ENCODE measurements at places on chromosomes 5 and 9.
A peak's percentile ranks its signal among the peaks of the same experiment; 100 is the strongest.

- DNase-seq, result no peak
These were observed 258.7 kb upstream of the FBXL7 start for GRCh38 chr5:15241216-15241821.

DNA sequence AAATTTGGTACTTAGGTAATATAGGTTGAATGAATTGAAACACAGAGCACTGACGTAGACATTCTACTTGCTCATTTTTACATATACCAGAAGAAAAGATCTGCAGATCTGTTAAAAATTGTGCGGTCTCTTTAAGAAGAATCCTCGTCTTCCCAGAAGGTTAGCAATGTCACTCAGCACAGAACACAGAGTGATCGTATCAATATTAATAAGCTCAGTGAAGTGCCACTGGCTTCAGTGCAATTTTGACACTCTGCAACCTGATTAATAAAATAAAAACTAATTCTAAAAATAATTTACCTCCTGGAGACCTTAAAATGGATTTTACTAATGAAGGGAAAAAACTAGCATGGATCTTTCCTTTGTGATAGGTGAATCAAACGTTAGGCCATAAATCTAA, 356.1 kb upstream of the DMAC1 start:
- no peak for DNase-seq

DNA sequence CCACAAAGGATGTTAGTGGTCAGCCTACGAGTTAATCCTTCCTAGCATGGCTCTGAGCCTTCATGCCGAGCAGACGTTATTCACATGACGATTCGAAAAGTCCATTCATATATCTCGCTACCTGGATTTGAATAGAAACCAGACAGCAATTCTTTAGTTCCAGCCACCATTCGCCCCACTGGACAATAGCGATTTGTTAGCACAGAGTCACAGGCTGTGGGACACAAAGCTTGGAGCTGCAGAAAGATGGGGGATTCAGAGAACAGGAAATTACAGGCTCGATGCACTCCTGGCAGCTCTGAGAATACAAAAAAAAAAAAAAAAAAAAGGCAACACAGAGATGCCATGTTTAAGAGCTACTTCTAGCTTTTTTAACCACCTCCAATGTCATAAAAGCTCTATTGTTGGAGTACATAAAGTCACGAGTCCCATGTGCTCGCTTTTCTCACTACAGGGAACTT, 110.7 kb downstream of the NR6A1 start:
- peak; percentile 57 for DNase-seq

DNA sequence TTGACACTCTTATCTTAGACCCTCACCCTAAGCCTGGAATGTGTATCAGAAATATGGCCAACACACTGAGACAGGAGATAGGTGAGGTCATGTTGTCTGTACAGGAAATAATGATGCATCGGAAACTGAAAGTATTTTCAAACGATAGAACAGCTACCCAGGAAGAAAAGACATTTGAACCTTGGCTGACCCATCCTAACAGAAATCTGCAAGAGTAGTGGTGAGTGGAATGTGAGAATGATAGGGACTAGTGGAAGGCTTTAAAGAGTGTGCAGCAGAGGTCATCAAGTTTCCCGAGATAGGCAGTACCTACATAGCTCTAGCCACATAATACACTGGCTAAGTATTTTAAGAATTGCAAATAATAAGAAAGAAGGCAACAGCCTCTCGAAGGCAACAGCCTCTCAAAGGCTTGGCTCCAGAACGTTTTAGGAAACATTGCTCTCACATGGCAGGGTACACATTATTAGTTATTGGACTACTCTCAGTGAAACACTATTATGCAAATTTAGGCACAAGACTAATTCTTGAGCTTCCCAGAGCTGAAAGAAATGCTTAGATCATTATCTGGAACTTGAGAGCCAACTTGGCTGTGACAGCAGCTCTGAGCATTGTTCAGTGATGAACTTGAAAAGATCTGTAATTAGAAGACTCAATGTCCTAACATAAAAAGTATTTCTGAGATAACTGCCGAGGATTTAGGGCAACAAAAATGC, 133.1 kb upstream of the FBXL7 start:
- DNase-seq, result no peak

DNA sequence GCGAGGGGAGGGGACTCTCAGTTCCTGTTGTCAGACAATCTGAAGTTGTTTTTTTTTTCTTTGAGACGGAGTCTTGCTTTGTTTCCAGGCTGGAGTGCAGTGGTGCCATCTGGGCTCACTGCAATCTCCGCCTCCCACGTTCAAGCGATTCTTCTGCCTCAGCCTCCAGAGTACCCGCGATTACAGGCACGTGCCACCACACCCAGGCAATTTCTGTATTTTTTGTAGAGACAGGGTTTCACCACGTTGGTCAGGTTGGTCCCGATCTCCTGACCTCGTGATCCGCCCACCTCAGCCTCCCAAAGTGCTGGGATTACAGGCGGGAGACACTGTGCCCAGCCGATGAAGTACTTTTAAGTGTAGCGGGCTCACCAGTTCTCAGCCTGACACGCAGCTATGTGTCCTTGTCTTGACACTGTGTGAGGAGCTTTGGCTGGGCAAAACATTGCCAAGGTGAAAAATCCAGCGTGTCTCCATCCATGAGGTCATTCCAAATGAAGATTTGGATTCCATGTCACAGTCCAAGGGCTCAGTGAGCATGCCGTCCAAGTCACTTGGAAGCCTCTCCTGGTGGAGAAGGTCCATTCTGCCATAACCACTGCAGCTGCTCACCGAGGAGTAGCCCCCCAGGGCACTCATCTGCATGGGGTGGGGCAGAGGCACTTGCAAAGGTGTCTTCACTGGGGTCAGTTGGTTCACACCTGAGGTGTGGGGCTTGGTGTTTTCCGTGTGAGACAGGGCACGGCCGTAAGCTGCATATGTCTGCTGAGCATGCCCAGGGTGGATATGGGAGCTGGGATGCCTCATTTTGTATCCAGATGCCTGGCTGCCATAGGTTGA, 32.0 kb downstream of the OR2V1 start:
- no peak for DNase-seq

DNA sequence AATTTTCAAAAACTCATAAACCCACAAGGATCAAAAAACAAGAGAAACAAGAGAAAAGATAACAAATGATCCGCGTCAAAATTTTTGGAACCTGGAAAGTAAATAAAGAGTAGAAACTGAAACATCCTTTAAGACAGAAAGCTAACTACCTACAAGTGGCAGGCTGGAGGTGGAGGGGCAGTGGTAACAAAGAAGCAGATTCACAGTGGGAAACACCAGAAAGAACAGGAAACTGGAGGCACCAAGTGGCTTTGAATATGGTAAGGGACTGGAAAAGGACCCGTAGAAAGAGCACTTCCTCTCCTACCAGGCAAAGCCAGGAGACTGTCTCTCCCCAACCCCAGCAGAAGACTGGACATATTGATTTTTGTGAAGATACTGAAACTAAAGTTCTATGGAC, 100.6 kb upstream of the TARS1 start:
- no peak for DNase-seq

DNA sequence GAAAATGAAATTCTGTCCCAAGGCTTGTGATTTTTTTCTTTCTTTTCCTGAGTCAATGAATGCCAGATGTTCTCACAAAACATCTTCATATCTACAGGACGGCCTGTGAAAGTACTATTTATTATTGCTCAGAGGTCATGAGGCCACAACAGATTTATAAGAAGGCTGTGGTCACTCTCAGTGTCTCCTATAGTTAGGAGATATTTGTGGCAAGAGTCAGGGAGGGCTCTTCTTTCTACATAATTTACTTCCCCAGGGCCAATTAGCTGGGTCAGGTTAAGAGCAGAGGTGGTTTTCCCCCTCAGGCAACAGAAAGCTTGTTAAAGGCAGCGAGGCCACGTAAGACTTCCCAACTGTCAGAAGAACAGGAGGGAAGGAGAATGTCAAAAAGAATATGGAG, 248.7 kb downstream of the SLIT3 start:
- DNase-seq, result no peak

GRCh38 chr5:95044096-95044495, 240.8 kb downstream of the MCTP1 start:
- no peak for DNase-seq

DNA sequence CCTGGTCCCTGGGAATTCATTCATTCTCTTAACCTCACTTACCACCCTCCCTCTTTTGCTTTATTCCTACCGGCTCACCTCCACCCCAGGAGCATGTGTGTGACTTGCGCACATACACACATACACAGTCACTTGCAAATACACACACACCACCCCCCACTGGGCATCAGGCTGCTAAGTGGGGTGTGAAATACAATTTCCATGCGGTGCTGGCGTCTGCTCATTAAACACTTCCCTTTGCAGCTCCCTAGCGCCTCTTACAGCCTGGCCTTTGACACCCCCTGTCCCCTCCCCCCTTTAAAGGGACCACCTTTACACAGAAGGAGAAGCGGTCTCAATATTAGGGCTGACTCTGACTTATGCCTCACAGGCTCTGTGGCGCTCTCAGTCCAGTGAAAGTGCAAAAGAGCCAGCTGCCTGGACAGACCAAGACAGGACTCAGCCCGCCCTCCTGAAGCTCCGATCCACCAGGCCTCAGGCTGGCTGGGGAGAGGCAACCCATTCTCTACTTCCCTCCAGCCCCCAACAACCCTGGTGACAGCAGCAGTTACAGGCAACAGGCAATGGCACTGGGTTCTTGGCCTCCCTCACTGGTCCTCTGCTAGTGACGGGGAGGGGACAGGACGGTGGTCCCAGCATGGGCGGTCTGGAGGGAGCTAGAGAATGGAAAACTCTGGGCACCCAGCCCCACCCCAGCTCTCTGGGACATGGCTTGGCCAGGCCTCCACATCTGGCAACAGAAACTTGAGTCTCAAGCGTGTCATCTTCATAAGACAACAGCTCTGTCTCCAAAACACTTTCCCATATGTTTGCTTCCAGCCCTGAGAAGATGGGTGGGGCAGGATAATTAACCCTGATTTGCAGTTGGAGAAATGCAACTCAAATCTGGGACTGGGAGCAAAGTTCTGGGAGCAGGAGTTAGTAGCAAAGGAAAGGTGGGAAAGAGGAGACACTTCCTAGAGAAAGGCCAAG, 12.0 kb downstream of the ENHO start:
- DNase-seq, result no peak

DNA sequence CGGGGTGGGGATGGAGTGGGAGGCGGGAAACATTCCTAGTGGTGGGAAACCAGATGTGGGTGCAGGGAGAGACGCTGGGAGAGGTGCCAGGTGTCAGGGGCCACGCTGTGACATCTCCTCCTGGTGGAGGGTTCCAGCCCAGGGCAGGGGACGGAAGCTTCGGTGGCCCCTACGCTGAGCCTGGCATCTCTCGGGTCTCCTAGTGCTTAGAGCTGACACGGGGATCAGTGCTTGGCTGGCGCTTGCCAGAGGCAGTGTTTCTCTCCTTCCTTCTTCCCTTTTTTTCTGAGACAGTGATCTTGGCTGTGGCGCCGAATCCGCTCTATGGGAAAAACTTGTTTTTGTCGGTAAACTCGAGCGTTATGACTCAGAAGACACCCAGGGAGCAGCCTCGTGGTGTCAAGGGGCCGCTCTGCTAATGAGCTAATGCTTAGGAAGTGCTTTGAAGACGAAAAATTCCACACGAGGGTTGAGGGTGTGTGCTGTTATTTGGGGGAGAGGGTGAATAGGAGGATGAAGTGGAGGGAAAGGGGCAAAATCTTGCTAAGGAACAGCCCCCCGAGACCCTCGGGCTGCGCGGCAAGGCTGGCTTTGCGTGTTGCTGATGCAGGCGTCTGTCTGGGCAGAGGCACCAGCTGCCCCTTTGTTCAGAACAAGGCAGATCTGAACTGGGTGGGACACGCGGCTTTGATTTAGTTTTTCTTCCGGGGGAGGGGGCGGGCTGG, 20.4 kb upstream of the IER5L start:
- DNase-seq, result peak; percentile 74

DNA sequence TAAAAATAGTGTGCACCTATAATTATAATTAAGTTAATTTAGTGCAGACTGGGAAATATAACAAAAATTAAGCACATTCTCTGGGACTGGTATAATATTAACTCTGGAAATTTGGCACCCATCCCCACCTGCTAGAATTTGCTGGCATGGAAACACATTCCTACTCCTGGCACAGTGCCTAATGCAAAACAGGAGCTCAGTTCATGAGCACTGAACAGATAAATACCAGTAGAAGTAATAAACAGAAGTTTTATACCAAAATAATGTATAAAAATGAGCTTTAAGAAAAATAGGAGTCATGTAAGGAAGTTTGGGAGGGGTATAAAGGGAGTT, 23.7 kb upstream of the NPR3 start:
- DNase-seq, result no peak
